ENCODE measurements at places on chromosomes 3 and 15.
A peak's percentile ranks its signal among the peaks of the same experiment; 100 is the strongest.

DNA sequence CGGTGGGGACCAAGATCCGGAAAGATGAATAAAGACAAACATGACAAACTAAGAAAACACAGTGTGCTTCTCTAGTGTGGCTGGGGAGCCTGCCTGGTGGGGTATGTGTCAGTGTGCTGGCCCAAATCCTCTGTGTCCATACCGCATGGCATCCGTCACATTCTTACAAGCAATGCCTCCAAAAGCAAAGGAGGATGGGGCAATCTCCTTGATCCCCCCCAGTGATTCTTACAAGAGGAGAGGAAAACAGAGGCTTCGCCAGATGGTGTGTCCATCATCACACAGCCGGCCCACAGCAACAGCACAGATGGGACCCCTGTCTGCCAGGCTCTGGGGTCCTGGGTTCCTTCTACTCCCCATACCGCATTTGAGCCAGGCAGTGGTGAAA, 558 bp upstream of the IL17RC start:
- DNase-seq = peak; percentile 37

DNA sequence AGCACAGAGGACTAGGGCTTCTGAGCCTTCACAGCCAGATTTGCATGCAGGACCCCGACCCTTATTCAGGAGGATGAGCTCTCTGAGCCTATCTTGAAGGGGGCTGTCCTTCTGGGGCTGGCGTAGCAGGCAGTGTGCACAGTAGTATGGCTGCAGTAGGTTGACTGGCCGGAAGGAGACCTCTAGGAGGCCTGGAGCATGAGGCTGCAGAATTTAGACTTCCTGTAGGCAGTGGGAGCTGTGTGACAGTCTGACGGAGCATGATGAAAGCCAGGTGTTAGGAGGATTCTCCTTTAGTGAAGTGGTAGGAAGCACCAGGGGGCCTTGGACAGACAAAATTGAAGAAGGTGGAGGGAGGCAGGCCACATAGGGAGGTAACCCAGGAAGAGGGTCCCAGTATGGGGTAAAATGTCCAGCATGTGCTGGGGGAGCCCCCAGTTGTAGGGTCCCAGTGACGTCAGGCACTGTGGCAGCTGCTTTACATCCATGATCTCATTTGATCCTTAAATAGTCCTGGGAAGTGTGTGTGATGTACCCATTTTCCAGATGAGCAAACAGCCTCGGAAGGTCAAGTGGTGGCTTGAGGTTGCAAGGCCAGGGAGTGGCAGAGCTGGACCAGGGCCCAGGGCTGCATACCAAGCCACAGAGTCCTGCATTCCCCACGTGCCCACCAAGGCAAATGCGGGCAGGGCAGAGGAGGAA, 36.1 kb downstream of the SPSB4 start:
- DNase-seq = no peak

GRCh38 chr3:32384938-32385337, 6.7 kb upstream of the CMTM7 start:
- DNase-seq = peak; percentile 89

DNA sequence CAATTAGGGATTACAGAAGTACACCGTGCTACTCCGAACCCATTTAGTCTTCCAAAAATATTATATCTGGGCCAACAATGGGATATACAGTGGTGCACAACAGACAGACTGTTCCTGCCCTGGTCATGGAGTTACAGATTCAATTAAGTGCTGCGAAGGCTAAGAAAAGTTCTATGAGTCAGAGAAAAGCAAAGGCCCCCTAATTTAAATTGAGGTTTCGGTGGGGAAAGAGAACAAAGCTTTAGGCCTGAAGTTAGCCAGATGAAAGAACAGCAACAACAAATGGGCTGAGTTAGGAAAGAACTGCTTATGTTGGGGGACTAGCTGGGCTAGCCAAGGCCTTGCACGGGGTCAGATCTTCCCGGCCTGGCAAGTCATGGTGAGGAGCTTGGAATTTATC, 131.8 kb downstream of the MDFIC2 start:
- no peak for DNase-seq

DNA sequence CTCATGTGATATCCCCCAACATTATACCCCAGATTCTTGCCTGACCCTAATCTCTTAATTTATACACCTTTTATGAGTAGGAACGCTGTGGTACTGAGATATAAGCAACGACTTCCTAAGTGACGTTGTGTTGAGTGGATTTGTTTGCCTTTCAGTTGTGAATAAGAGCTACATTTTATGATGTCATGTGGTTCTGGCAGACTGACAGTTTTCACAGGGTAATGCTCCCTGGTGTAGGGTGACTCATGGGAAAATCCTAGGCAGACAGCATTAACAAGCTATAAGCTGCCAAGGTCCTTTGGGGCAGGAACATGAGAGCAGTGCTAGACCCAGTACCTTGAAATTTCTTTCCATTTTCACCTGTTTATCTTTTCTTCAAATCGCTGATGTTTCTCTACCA, 11.2 kb downstream of the C3orf52 start:
- peak; percentile 48 for DNase-seq

DNA sequence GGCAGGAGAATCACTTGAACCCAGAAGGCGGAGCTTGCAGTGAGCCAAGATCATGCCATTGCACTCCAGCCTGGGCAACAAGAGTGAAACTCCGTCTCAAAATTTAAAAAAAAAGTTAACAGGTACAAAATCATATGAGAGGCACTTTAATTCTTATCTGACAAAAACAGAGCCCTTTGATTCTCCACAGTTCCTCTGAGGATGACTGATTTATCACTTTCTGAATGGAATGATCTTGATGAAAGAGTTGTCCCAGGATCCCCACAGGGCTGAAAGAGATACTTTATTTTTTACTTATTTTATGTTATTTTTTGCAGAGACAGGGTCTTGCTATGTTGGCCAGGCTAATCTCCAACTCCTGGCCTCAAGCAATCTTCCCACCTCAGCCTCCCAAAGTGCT, 4.0 kb downstream of the LHFPL4 start:
- DNase-seq = no peak

DNA sequence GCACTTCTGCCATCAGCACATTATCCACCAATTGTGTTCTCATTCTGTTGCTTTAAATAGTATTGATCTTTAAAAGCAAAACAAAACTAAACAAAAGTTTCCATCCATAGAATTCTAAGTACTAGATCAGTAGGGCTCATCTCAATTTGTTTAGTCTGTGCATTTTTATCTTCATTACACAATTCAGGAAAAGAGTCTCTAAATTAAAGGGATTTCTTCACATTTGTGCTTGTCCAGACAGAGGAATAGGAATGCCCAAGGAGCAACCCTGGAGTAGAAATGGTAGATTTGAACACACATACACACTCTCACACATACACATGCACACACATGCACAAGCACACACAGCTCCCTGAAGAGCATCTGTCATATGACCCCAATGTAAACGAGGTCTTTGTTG, 21.4 kb downstream of the LMCD1 start:
- DNase-seq = no peak

GRCh38 chr15:96285305-96285704, 45.2 kb upstream of the NR2F2 start:
- peak; percentile 23 for DNase-seq

DNA sequence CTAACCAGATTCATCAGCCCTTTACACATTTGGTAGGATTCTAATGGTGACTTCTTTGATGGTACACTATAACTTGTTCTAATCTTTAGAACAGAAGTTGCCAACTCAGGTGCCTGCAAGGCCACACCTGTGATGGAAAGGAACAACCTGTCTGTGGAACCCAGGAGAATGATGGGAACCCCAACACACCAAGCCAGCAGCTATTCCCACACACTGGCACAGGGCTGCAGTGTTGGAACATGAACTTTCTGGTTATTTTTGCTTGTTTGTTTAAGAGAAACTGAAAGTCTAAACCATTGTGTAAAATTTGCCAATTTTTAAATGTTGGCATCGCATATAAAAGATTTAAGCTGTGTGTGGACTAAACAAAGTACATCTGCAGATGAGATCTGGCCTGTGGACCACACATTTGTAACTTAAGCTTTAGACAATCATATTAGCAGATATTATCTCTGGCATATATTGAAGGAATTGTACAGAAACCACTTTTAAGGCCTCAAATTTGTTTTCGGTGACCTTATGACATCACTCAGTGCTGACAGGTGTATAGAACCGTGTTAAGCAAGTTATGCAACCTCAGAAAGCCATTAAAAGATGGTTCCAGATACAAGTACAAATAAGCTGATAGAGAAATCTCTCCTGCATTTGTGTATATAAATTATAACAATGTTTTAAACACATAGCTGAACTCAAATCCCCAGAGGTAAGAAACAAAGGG, 242.9 kb downstream of the SLC9A9 start:
- DNase-seq = no peak

GRCh38 chr3:73622091-73622805, 2.5 kb downstream of the PDZRN3 start:
- DNase-seq = no peak

GRCh38 chr3:118772547-118773011, 262.1 kb downstream of the IGSF11 start:
- DNase-seq = peak; percentile 73

GRCh38 chr3:79928687-79929408, 161.1 kb upstream of the ROBO1 start:
- DNase-seq = no peak

DNA sequence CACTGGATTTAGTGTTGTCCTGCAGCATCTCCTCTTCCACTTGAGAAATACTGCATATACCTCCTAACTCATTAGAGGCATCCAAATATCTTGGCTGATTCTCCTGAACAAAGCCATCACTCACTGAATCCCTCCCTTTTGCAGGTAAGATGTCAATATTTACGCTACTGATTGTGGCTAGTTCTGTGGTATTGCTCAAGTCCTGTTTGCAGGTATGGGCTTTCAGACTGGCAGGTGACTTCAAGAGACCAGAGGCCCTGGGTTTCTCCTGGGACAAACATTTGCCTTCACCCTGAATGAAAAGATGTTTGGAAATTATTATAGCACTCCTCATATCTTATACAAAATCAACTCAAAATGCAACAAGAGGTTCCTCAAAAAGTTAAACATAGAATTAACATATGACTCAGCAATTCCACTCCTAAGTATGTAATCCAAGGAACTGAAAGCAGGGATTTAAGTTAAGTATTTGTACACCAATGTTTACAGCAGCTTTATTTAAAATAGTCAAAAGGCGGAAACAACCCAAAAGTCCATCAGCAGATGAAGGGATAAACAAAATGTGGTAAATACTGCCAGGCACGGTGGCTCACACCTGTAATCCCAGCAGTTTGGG, 18.6 kb downstream of the NEK4 start:
- no peak for DNase-seq

DNA sequence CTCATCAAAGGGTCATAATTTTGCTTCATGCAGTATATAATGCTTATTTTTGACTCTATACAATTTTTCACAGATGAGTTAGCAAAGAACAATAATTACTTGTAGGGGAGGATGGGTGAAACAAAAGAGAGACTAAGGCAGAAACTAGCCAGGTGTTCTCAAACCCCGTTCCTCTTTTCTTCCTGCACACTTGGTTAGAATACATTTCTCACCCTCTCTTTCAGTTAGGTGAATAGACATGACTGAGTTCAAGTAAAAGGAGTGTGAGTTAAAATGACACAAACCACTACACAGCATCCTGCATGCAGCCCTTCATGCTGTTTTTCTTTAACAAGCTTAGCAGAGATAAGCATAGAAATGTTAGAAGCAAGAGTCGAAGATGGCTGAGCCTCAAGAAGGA, 922.2 kb downstream of the TBL1XR1 start:
- peak; percentile 25 for DNase-seq

GRCh38 chr3:72523429-72524151, 324.7 kb downstream of the SHQ1 start:
- peak; percentile 11 for DNase-seq

GRCh38 chr3:172658344-172659245, 52.3 kb downstream of the NCEH1 start:
- DNase-seq = peak; percentile 81

- no peak for DNase-seq
These were observed 880.2 kb upstream of the EPHA6 start for GRCh38 chr3:95934181-95934580.

DNA sequence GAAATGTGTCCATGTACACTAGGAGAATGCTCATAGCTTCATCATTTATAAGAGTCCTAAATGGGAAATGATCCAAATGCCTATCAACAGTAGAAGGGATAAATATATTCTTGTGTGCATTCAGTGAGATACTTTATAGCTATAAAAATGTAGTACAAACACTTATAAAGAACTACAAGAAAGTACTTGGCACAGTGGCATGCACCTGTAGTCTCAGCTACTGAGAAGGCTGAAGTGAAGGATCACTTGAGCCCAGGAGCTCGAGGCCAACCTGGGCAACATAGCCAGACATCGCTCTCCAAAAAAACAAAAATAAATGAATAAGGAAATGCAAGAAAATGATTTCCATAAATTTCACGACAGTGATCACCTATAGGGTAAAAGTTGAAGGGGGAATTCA, 3.6 kb upstream of the FBXL2 start:
- no peak for DNase-seq

DNA sequence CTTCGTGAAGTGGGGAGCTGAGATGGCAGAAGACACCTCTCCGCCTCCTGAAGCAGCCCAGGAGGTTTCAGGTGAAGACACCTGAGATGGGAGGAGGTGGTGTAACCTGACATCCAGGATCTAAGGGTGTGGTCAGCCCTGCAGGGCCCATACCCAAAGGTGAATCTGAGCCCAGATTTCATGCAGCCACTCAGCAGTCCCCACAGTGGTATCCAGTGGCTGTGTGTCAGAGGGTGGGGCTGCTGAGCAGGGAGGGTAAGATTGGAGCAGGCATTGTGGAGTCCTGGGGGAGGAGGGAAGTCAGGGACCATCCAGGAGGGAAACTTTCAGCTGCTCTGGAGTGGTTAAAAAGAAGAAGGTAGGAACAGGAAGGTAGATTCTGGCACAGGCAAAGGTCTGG, 46.0 kb upstream of the SMAD6 start:
- DNase-seq = peak; percentile 53

DNA sequence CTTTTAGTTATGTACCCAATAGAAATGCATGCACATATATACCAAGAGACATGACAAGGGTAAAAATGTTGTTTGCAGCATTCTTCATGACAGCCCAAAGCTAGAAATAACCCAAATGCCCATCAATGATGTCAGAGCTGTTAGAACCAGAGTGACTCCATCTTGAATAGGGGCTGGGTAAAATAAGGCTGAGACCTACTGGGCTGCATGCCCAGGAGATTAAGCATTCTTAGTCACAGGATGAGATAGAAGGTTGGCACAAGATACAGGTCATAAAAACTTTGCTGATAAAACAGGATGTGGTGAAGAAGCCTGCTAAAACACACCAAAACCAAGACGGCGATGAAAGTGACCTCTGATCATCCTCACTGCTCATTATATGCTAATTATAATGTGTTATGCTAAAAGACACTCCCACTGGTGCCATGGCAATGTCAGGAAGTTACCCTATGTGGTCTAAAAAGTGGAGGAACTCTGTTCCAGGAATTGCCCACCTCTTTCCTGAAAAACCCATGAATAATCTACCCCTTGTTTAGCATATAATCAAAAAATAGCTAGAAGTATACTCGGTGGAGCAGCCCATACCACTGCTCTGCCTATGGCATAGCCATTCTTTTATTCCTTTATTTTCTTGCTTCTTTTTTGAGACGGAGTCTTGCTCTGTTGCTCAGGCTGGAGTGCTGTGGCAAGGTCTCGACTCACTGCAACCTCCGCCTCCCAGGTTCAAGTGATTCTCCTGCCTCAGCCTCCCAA, 32.9 kb downstream of the ZBTB11 start:
- DNase-seq = no peak

- DNase-seq = no peak
These were observed 750 bp downstream of the PODXL2 start for GRCh38 chr3:127629467-127630403.

Measured in mesendoderm (in vitro differentiated cells).